Erythroblast (primary cell): ENCODE measurements at places on chromosomes 13 and 19.
A peak's percentile ranks its signal among the peaks of the same experiment; 100 is the strongest.

DNA sequence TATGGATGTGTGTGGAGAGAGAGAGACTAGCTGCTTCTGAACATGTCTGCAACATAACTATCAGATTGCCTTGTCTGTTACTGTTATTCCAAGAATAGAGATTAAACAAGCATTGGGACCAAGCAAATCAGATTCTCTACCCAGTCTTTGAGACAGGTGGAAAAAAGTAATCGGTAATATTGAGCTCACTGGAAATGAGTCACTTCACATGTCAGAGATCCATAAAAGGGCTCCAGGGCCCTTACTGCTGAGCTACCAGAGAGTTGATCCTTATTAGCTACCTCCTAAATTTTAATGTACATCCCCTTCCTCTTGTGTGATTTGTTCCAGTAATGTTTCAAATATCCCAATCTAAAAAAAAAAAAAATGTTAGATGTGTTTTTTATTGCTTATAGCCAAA is 2118.0 kb downstream of the PCDH9 start:
- no peak for DNase-seq

DNA sequence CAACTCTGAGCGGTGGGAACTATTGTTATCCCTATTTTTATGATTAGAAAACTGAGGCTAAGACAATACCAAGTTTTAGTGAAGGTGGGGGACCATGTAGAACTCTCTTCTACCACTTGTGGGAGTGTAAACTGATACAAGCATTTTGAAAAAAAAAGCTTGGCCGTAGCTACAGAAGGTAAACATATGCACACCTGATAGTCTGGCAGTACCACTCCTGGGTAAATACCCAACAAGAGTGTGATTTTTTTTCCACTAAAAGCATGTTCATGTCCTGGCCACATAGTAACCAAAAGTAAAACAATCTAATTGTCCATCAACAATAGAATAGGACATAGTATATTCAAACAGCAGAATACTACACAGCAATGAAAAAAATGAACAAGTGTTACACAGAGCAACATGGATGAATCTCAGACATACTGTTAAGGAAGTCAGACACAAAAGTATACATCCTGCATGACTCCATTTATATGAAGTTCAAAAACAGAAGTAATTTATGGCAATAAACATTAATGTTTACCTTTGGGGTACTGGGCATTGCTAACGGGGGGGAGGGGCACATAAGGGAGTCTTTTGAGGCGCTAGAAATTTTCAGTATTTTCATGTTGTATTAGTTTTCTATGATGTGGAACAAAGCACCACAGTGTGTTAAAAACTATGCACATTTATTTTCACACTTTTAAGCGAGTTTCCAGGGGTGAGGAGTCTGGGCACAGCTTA is 6.4 kb upstream of the SPATA13 start:
- DNase-seq, result no peak

GRCh38 chr19:2529473-2529918 is 53.6 kb downstream of the GADD45B start:
- DNase-seq, result no peak

DNA sequence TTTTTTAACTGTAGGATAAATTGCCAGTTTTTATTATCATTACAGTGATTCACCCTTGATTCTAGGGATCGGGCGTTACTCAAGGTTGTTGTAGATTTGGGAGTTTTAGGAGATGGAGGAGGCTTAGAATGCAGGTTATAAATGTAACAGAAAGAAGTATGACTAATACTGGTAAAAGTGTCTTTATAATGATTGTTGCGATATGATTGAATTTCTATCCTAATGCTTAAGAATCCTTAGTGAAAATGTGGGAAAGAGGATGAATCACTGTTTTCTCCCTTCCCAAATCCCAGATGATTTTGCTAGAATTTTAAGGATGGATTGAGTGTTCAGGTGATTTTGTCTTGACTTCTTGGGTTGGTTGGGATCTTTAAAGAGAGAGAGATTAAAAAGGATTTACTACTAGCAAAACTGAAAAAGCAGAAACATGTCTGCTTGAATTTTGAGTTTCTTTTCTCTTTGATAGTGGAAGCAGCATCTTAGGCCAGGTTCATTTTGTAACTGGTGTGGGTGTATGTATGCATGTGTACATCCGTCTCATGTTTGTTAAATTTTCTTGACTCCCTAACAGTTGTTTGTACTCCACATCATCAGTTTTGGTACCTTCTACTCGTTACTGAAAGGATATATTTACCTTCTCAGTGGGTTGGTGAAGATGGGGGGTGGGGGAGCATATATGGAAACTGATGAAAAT is 25.9 kb downstream of the ARHGAP35 start:
- DNase-seq, result no peak

GRCh38 chr13:102693776-102694175 is 1.1 kb downstream of the METTL21C start:
- no peak for DNase-seq

GRCh38 chr13:109175666-109176065 is 546.3 kb downstream of the MYO16 start:
- DNase-seq, result no peak

DNA sequence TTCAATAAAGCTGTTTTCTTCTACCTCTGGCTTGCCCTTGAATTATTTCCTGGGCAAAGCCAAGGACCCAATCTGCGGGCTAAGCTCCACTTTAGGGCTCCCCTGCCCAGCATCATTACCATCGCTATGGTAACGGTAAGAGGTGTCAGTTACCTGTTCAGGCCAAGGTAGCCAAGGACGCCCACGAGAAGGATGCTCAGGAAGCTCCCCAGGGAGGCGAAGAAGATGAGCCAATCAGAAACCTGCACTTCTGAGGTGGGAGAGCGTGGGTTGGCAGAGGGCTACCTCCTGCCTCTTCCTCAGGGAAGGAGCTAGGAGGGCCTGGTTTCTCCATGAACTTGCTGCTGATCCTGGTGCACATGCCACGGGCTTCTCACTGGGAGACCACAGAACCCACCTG is 24.7 kb downstream of the IL12RB1 start:
- no peak for DNase-seq

- peak; percentile 36 for DNase-seq
Measured at GRCh38 chr13:25378528-25378927, 6.8 kb downstream of the ATP8A2 start.

DNA sequence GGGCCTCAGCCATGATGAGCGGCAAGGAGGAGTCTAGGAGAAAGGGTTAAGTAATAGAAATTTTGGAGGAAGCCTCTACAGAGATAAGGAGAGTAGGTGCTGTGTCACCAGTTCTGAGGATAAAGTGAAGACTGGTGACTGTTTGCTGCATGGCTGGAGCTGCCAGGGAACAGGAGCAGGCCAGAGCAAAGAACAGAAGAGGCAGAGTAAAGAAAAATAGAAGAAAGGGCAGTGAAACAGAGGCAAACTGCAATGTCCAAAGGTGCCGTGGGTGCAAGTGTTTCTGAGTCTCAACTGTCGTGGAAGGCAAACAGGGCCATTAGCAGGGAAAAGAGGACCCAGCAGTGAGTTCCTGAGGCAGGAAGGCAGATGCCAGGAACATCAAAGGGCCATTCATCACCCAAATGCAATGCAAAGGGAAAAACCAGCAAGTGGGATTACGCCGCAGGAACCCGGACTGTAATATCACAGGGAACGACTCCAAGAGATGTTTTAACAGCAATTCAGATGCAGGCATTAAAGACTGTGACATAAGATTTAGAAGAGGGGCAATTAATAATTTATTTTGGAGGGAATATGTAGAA is 318.3 kb downstream of the FOXO1 start:
- no peak for DNase-seq

- DNase-seq, result peak; percentile 67
Measured at GRCh38 chr13:38045278-38046048, 175.9 kb upstream of the TRPC4 start.

GRCh38 chr13:100517728-100518127 is 70.9 kb downstream of the GGACT start:
- no peak for DNase-seq

- no peak for DNase-seq
Measured at GRCh38 chr13:44169018-44169911, 204.4 kb upstream of the SERP2 start.
